ENCODE measurements at places on chromosomes 11 and 22. TPM values are rescaled to one million over a fixed set of nuclear protein-coding genes. Genes with fewer than 3 reads are reported as not detected.

DNA sequence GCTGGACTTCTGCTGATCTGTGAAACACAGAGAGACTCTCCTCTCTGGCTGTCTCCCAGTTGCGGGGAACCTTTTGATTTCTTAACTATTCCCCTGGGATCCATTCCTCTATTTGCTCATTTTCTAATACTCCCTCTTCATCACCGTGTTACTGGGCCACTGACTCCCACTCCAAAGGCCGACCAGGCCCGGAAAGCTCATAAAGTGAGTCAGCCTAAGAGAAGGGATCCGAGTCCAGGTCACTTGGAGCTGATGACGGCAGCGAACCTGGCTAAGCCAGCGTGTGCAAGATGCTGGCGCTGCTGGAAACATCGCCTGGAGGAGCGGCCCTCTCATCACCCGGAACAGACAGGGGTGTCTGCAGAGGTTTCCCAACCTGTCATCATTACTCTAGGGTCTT, 112.8 kb downstream of the FBXO7 start:
- DNase-seq: no peak

GAB2 gene
- 5.9 TPM for total RNA-seq

GRCh38 chr11:66987158-66987620, 12.1 kb downstream of the C11orf86 start:
- DNase-seq: no peak

TAF10 gene
- 24.4 TPM for total RNA-seq

BDNF gene
- 174 TPM for total RNA-seq

DNA sequence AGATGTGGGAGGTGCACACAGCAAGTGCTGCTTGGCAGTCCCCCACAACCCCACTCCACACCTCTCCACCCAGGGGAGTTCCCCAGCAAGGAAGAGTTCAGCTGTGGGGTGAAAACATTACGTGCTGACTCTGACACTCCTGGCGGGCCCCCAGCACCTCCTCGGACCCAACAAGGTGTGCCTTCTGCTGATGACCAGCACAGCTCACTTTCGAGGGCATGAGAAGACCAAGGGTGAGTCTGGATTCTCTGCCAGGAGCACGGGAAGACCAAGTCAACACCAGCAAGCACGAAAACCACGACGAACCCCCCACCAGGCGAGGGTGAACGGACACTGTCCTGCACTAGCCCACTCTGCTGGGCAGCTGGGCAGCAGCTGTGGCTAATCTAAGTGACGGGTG, 1.4 kb downstream of the ALG12 start:
- DNase-seq: no peak

- DNase-seq: no peak
These were observed 440.1 kb upstream of the DDI1 start for GRCh38 chr11:103596315-103596714.

DNA sequence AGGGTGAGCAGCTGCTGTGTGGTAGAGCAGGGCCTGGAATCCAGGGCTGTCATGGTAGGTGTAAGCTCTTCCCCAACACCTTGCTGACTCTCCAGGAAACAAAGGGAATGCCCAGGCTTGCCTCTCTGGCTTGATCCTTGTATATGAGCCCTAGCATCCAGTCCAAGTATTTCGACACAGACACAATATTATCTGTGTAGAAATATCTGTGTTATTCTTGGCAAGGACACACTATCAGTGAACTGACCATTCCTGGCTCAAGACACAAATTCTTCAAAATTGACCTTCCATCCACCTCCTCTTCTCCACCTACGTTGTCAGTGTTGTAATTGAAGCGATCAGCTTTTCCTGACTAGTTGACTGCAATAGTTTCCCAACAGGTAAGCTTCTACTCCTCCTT, 312.0 kb upstream of the NARS2 start:
- DNase-seq: peak; percentile 64

DNA sequence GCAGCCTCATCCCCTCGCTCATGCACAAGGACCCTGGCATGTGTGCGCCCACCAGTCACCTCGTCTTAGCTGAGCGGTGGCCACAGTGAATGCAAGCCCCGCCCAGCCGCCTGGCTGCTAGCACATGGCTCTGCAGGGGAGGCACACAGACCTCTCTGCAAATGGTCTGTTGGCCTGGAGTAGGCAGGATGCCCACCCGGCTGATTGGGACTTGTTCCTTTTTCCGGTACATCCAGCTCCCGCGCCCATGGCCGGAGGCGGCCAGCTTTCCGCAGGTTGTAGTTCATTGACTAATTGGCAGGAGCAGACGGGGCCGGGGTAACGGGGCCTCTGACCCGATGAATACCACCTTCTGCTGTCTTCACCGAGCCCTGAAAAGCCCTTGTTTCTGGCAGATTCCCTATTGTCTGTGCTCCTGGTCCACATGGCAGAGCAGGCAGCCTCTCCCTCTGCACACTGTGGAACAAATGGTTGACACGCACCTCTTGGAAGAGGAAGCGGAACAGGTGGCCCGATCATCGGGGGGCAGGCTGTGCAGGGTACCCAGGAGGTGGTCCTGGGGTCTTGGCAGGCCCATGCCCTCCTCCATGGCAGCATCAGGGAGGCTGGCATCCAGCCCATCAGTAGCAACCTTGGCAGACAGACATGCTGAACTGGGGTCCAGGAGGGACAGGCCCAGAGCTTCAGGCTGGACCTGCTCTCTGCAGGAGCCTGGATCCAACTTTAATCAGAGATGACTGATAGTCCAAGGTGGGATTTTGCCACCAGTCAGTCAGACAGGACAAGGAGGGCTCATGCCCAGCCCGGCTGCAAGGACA, 1512.0 kb downstream of the BRD1 start:
- no peak for DNase-seq

DNA sequence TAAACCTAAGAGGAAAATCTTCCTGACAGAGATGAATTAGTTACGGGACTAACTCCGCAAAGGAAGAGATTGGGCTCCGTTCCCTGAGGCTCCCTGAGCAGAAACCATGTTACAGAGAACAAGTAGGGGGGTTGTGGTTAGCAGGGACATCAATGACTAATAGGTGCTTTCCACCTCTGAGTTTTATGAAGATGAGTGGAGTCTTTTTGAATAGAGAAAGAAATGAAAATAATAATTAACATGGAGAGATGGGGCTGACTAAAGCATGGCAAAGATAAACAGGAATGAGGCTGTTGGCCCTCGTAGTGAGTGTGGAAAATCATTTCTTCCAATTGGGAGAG, 47.5 kb upstream of the PICALM start:
- DNase-seq: peak; percentile 98

- peak; percentile 14 for DNase-seq
These were observed 78.2 kb downstream of the FAM76B start for GRCh38 chr11:95711162-95711944.

GRCh38 chr11:125935056-125935455, 10.8 kb upstream of the VSIG10L2 start:
- no peak for DNase-seq

- DNase-seq: no peak
These were observed 14.2 kb downstream of the CD3E start for GRCh38 chr11:118318581-118319336.

- peak; percentile 30 for DNase-seq
These were observed 67.7 kb downstream of the CCDC81 start for GRCh38 chr11:86442420-86442819.

DNA sequence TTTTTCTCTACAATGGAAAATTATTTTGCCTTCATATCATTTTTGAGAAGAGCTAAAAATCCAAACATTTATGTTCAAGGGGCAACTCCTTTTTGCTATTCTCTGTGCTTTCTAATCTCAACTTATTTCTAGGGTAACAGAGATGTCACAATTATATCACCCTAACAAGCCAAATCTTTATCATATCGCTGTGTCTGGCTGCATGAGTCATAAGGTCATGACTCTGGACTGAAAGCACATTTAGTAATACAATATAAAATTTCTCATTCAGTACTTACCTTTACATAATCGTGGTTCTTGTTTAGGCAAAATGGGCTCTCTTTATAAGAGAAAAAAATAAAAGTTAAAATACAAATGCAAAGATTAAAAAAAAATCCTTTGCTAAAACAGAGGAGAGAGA, 326.0 kb downstream of the CASP12 start:
- peak; percentile 20 for DNase-seq
